ENCODE measurements at places on chromosomes 11 and 22. TPM values are rescaled to one million over a fixed set of nuclear protein-coding genes. Genes with fewer than 3 reads are reported as not detected.

MYEOV gene
- not detected for total RNA-seq

MUC2 gene
- total RNA-seq, result 0.03 TPM

SCGB1A1 gene
- total RNA-seq, result not detected

MOGAT2 gene
- not detected for total RNA-seq

C1QTNF6 gene
- total RNA-seq, result 7.5 TPM

NCR3LG1 gene
- total RNA-seq, result 1.5 TPM

SLC5A4 gene
- total RNA-seq, result 3.6 TPM

ADM2 gene
- 3.3 TPM for total RNA-seq

MRGPRX1 gene
- not detected for total RNA-seq

PKNOX2 gene
- total RNA-seq, result 4.2 TPM

TSSK2 gene
- not detected for total RNA-seq

GAL3ST1 gene
- not detected for total RNA-seq

MUC15 gene
- not detected for total RNA-seq

NXPE2 gene
- total RNA-seq, result not detected

DERL3 gene
- 62.8 TPM for total RNA-seq

PDGFB gene
- total RNA-seq, result 20.5 TPM

Measured in spleen (tissue), 13 donors.